Caco-2 (cell line): ENCODE measurements at places on chromosomes 2 and 18. TPM values are rescaled to one million over a fixed set of nuclear protein-coding genes. Genes with fewer than 3 reads are reported as not detected.

- no peaks in the 10 kb centered on the region for H3K4me1 ChIP-seq
- no peak for DNase-seq
- no peak overlapping the region for H3K27ac ChIP-seq
Measured at GRCh38 chr2:14072338-14072737, 560.2 kb upstream of the LRATD1 start.

The TUBA3E gene
- total RNA-seq: 0.57 TPM in 1 of 2 replicates, not detected in the other

The CBLN2 gene
- total RNA-seq: not detected in 2 replicates

DNA sequence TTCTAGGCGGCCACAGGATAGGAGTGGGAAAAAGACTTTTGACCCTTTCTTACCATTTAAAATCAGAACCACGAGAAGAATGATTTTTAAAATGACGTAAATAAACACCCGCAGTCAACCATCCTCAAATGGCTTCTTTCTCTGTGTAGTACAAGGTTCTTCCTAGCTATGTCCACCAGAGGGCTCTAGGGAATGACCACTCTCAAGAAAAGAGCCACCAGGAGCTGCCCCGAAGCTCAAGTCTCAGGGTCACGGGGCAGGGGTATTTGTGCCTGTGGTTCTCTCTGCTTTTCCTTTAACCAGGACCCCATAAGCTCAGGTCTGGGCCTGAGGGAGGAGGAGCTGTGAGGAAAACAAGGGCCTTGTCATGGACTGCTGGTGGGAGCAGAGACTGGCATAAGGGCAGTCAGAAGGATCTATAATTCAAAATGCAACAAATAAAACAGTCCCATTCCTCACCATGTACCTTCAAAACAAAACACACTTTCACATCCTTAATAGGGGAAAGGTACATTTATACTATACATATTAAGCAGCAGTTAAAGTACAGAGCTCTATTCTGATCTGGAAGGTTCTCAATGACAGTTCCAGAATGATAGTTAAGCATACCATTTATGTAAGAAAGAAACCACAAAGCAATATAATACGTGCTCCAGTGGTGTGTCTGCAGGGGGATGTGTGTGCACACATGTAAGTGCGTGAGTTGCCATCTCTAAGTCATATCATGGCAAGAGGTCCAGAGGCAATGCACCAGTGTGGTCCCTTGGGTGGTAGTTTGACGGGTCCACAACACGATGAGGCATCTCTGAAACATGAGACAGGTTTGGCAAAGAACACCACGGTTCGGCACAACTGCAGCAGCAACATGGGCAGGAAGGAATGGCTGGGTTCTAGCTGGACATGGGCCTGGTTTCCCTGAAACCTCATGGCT lies 18.6 kb downstream of the LYPD1 start:
- H3K27me3 ChIP-seq: no peaks in the 10 kb centered on the region
- no peaks in the 10 kb centered on the region for H3K36me3 ChIP-seq
- H3K4me1 ChIP-seq: no peaks in the 10 kb centered on the region
- no peak for DNase-seq
- H3K4me3 ChIP-seq: no peak overlapping the region

DNA sequence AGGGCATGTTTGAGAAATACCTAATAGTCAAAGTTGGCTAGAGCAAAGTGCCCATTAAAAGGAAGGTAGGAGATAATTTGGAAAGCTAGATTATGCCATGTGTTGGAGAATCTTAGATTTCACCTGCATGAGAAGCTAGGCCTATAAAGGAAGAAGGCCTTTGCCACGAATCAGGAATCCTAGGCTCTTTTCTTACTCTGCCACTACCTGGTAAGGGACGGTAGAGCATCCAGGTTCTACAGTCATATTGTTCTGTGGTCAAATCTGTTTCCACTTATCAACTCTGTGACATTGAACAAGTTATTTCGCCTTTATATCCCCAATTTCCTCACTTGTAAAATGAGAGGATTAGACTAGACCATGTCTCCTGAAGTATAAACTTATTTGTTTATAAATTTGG lies 3.6 kb upstream of the KCNJ3 start:
- 0 out of 2 replicates have a peak, but pooled peaks cover 6% of the 10 kb centered on the region for H3K4me1 ChIP-seq
- H3K4me3 ChIP-seq: no peak overlapping the region
- DNase-seq: no peak
- no peaks in the 10 kb centered on the region; the same call in 1 of the 2 replicates for H3K27me3 ChIP-seq
- H3K27ac ChIP-seq: no peak overlapping the region

GRCh38 chr2:9648821-9649220 lies 18.0 kb upstream of the YWHAQ start:
- no peak overlapping the region for H3K4me3 ChIP-seq
- no peak for DNase-seq
- peaks cover 20% of the 10 kb centered on the region for H3K4me1 ChIP-seq
- H3K27ac ChIP-seq: no peak overlapping the region
- no peaks in the 10 kb centered on the region for H3K27me3 ChIP-seq

DNA sequence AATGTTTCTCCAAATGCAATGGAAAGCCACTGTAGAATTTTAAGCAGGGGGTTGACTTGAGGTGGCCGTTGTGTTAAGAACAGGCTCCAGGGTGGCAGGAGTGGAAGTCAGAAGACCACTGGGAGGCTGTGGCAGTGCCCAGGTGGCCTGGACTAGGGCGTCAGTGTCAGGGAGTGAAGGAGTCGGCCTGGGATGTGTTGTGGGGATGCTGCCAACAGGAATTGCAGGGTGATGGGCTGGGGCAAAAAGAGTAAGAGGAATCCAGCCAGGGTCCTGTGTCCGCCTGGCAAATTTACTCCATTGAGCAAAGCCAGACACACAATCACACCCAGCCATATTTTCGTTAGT lies 55.1 kb downstream of the ACAA2 start:
- no peaks in the 10 kb centered on the region for H3K36me3 ChIP-seq
- H3K4me1 ChIP-seq: no peaks in the 10 kb centered on the region
- no peak for DNase-seq
- H3K27me3 ChIP-seq: no peaks in the 10 kb centered on the region
- no peak overlapping the region for H3K4me3 ChIP-seq
- peak overlapping the region; percentile 50 for H3K27ac ChIP-seq

- H3K4me1 ChIP-seq: no peaks in the 10 kb centered on the region
- no peak overlapping the region for H3K4me3 ChIP-seq
- no peak overlapping the region for H3K27ac ChIP-seq
- no peaks in the 10 kb centered on the region for H3K36me3 ChIP-seq
- no peak for DNase-seq
- no peaks in the 10 kb centered on the region; the same call in 1 of the 2 replicates for H3K27me3 ChIP-seq
Measured at GRCh38 chr2:118878531-118879149, 31.2 kb upstream of the EN1 start.

DNA sequence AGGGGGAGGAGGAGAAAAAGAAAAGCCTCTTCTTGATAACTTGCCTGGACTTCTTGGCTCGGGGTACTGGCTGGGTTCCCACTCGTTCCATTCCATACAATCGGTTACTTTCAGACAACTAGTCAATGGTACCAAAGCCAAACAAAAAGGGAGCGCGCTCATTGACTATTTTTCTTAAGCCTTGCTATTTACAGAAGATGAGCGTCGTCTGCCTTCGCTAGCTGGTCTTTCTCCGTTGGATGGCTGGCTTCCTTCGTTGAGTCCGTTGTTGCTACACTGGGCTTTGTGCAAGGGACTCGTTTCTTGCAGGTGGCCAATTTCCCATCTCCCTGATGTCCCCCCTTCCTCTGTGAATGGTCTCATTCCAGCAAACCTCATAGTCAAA lies 260.4 kb downstream of the ZNF516 start:
- no peaks in the 10 kb centered on the region for H3K4me1 ChIP-seq
- no peak overlapping the region for H3K27ac ChIP-seq
- no peaks in the 10 kb centered on the region for H3K36me3 ChIP-seq

DNA sequence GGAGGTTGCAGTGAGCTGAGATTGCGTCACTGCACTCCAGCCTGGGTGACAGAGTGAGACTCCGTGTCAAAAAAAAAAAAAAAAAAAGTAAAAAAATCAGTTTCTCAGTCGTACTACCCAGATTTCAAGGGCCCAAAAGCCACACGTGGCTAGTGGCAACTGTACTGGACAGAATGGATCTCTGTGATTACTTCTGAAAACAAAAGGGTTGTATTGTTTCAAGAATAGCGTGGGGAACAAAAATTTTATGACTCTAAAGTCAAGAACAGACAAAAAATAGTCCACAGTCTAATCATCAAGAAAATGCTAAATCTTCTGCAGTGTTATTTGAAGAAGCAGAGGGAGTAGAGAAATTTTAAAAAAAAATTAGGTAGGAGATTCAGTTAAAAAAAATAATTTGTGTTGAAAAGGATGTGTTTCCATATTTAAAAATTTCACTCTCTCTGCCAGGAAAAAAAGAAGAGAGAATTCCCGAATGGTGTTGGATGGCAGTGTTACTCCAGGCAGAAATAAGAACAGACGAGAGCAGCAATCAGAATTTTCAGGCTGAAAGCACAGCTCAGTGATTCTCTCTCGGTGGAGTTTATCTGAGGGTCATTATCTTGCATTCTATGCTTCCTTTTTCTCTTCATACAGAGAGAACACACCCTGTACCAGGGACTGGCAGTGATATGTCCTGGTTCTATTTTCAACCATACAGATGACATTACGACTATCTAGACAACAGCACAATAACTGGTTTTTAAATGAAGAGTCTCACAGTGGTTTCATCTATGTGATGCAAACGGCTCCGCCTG lies 61.8 kb downstream of the CABYR start:
- H3K4me1 ChIP-seq: no peaks in the 10 kb centered on the region
- no peak overlapping the region for H3K27ac ChIP-seq
- H3K27me3 ChIP-seq: no peaks in the 10 kb centered on the region

DNA sequence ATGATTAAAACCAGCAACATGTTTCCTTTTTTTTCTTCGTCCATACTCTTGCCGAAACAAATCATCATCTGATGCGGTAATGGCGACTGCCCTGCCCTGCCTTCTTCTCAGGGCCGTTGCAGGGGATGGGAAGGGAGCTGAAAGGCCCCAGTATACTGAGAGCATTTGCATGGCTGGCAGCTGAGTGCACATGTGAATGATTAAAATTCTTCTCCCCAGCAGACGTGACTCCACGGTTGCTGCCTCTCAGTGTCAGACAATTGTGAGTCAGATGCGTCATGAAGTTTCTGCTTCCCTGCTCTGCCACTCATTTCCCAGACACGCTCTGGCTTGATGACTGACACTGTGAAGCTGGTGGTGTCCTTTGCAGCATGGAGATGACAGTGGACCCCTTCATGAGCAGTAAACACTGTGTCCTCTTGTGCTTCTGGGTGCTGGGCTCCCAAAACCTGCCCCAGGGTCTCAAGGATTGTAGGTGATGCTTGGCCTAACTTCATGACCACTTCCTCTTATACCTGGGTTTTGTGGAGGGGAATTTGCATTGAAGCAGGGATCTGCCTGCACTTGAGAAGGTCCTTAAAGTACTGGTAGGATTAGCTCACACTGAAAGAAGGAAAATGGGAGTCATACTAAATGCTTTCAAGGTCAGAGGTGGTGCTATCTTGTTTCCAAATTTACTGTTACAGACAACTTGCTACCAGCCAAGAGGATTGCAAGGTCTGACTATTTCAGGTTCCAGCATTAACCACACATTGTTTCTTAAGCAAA lies 222.5 kb upstream of the COPS8 start:
- H3K4me3 ChIP-seq: no peak overlapping the region
- H3K36me3 ChIP-seq: no peaks in the 10 kb centered on the region
- H3K4me1 ChIP-seq: no peaks in the 10 kb centered on the region
- no peak overlapping the region for H3K27ac ChIP-seq
- H3K27me3 ChIP-seq: no peaks in the 10 kb centered on the region
- no peak for DNase-seq

- no peaks in the 10 kb centered on the region for H3K27me3 ChIP-seq
- H3K36me3 ChIP-seq: no peaks in the 10 kb centered on the region
- H3K27ac ChIP-seq: no peak overlapping the region
- no peak overlapping the region for H3K4me3 ChIP-seq
- H3K4me1 ChIP-seq: 0 out of 2 replicates have a peak, but pooled peaks cover 2% of the 10 kb centered on the region
- no peak for DNase-seq
Measured at GRCh38 chr18:70190529-70190928, 15.0 kb downstream of the RTTN start.

- no peaks in the 10 kb centered on the region for H3K36me3 ChIP-seq
- H3K27me3 ChIP-seq: no peaks in the 10 kb centered on the region
- no peak overlapping the region for H3K4me3 ChIP-seq
- H3K27ac ChIP-seq: no peak overlapping the region
- H3K4me1 ChIP-seq: peaks cover 12% of the 10 kb centered on the region
Measured at GRCh38 chr2:106120432-106120831, 73.7 kb downstream of the UXS1 start.

- H3K4me3 ChIP-seq: no peak overlapping the region
- H3K4me1 ChIP-seq: no peaks in the 10 kb centered on the region
Measured at GRCh38 chr18:78891185-78891762, 88.3 kb upstream of the SALL3 start.
